Right cardiac atrium (tissue), 5 donors: ENCODE measurements at places on chromosomes 7 and 10. TPM values are rescaled to one million over a fixed set of nuclear protein-coding genes. Genes with fewer than 3 reads are reported as not detected.

The FRMPD2 gene
- 4.3 TPM for total RNA-seq

The LRRC17 gene
- total RNA-seq, result 4.7 TPM

The OR2A14 gene
- not detected for total RNA-seq

- DNase-seq, result no peak
These were observed 13.6 kb downstream of the MICU1 start for GRCh38 chr10:72612203-72612826.

- DNase-seq, result no peak
These were observed 72.1 kb downstream of the PRSS58 start for GRCh38 chr7:142185801-142186200.
